Stimulated activated CD8-positive, alpha-beta memory T cell treated with anti-CD3 and anti-CD28 coated beads, Interleukin-12 subunit alpha, Interleukin-12 subunit beta, amount 100 ng/mL, for 1 hour (primary cell): ENCODE measurements at places on chromosomes 4 and X.

DNA sequence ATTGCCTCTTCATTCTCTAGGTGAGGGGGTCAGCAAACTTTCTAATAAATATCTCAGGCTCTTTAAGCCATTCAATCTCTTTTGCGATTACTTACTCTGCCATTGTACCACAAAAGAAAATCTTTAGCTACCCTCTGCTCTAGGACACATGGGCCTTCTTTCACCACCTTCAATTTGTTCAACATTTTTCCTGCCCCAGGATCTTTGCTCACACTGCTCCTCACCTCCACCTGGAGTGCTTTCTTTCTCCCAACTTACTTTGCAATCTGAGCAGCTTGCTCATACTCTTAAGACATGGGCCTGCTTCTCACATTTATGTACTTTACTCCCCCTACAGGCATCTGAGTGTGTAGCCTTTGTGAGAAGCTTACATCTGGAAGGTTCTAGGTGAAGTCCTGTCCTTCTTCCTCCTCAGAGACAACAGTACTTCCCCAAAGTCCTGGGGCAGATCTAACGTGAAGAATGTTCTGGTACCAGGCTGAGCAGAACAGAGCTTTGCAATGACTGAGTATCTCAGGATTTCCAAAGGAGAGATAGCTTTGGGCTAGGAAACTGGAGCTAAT is 55.0 kb upstream of the PRDM5 start:
- no peak for DNase-seq

DNA sequence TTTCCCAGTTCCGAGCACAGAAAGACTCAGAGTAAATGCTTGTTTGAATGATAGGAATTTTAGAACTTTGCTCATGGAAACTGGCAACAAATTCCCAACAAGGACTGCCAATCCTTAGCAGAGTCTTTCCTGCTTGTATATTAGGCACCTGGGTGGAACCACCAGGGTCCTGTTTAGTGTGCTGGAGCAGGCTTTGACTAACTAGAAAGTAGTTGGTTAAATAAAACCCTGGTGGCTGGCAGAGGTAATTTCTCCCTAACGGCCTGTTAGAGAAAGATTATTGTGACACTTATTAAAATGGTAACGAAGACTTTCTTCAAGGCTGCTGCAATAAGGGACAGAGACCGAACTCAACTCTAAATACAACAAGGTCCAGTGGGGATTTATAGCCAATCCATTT is 103.6 kb upstream of the TEX13D start:
- no peak for DNase-seq

- no peak for DNase-seq
These were observed 163.2 kb downstream of the DCK start for GRCh38 chr4:71156616-71157015.

DNA sequence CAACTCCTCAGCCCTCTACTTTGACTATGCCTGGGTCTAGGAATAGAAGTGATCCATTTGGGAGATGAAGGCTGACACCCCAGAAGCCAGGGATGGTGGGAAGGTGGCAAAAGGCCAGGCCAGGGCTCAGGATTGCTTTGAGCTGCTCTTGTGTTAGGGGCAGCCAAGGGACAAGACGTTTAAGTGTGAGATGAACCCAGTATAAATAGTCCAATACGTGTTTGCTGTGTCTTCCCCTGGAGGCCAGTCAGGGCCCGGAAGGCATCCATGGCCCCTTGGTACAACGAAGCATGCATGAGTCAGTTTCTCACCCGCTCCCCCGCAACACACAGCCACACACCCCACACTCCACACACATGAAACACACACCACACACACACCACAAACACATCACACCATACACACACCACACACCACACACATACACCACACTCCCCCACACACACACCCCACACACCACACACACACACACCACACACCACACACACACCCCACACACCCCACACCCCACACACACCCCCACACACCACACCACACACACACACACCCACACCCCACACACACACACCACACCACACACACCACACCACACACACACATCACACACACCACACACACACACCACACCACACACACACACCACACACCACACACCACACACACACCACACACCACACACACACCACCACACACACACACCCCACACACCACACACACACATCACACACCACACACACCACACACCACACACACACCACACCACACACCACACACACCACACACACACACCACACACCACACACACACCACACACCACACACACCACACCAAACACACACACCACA is 5.1 kb downstream of the STARD8 start:
- DNase-seq, result no peak

DNA sequence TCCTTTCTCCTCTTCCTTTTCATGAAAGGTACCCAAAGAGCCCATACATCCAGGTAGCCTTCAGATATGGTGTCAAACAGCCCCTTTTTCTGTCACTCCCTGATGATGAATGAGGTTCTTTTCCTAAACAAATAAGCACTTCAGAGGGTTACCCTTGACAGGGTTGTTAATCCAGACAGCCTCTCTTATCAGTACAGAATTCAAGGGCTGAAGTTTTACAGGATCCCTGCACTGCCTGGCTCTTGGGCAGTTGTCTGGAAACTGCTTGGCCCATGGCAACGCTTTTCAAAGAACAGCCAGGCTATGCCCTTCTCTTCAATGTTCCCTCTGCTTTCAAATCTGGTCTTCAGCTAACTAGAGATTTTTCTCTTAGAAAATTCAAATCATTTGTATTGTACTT is 352.6 kb upstream of the FAM241A start:
- DNase-seq, result no peak

DNA sequence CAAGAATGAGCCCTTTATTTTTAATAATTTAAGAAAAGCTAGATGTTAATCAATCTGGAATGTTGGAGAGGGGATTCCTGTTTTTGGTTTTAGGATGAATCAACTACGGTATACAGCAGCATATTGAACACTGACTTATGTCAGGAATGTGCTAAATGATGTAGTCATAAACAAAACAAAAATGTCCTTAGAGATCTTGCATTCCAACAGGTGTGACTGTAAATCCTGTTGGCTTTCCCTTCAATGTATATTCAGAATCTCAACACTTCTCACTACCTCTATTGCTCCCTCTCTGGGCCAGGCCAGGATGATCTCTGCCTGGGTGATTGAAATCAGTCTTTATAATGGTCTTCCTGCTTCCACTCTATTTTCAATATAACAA is 37.8 kb upstream of the BDH2 start:
- DNase-seq, result no peak

- no peak for DNase-seq
These were observed 7.4 kb downstream of the HNRNPH2 start for GRCh38 chrX:101415180-101416145.

DNA sequence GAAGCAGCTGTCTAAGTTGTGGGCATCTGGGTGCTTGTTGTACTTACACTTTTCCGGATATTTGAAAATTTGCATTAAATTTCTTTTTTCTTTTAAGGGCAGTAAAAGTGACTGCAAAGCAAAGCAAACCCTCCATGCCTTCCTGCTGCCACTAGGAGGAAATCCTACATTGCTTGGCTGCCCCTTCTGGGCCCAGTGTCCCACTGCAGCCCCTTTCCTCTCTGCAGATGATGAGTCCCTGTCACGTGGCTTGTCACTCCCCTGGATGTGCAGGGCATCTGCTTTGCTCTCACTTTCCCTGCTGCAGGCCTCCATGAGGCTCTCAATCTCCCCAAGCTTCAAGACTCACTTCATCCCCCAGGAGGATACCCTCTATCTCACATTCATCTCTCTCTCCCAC is 12.7 kb downstream of the TSR2 start:
- no peak for DNase-seq

DNA sequence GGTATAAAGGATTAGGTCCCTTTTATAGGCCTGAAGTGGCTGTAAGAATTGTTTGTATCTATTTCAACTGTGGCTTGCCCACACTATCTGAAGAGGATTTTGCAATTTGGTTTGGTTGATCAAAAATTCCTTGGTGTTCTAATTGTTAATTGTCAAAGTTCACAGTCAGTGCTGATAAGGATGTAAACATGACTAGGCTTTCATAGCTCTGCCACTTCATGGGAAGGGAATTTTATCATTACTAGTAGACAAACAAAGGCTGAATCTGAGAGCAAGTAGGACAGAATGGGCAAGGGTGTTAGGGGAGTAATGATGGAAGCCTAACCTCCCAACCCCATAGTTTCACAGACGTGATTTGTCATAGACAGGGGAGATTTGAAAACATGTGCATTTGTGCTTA is 1131.7 kb downstream of the SH3BGRL start:
- DNase-seq, result no peak

DNA sequence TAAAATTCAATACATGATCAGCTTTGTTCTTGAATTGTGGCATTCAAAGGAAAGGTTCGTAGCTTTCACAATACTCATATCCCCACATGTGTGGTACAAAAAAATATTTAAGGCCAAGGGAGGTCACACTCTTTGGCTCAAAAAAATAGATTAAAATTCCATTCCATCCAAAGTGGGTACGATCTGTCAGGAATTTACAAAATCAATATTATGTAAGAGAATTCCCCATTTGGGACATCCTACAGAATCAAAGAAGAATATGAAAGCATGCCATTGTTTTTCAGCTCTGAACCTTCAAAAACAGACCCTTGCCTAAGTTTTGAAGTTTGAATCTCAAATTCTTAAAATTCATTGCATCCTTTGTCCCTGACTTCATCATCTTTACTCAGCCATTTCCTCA is 85.8 kb downstream of the MID1 start:
- no peak for DNase-seq

DNA sequence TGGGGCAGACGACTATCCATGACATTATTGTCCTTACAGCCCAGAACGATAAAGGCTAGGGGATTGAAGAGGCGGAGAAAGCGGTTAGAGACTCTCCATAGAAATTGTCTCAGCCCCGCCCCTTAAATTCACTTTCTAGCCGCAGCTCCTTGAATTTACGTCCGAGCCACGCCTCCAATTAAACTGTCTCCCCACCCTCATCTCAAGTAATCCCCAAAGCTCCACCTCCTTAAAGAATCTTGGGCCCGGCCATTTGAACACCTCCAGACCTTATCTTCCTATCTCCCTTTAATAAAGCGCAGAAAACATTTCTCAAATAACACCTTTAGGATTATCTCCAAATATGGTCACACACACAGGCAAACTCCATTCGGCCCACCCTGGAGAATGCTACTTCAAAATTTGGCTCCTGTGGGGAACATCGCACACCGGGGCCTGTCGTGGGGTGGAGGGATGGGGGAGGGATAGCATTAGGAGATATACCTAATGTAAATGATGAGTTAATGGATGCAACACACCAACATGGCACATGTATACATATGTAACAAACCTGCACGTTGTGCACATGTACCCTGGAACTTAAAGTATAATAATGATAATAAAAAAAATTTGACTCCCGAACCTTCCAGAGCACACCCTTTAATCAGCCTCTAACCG is 7.2 kb upstream of the MAGIX start:
- DNase-seq, result no peak

DNA sequence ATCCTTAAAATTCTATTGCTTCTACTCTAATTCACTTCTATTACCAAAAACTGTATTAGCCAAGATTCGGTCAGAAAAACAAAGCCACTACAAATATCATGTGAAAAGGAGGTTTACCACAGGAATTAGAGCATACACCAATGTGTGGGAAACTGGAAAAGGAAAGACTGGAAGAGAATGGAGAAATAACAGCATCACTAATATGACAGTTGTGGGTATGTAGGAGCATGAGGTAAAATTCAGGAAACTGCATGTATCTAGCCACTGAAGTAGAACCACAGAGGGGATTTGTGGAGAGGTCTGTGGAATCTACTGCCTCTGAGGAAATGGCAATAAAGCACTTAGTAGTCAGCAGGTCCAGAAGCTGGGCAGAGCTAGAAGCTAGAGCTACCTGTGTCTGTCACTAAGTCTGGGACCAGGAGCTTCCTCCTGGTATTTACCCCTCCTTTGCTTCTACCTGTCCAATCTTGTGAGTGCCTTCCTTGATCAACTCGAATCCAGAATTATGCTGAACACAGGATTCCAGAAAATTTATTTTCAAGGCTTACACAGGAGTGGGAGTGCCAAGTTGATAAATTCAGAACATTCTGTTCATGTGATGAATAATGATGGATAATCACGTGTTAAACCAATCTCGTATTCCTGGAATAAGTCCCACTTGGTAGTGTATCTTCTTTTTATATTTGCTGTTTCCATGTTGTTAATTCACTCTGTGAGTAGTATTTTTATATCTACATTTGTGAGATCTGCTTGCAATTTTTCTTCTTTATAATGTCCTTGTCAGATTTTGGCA is 52.6 kb downstream of the NAF1 start:
- DNase-seq, result no peak

GRCh38 chr4:89509708-89510281 is 202.2 kb upstream of the GPRIN3 start:
- peak; percentile 5 for DNase-seq

GRCh38 chr4:137738375-137738990 is 206.2 kb upstream of the PCDH18 start:
- no peak for DNase-seq

GRCh38 chrX:40149286-40150175 is 51.8 kb upstream of the BCOR start:
- DNase-seq, result no peak

DNA sequence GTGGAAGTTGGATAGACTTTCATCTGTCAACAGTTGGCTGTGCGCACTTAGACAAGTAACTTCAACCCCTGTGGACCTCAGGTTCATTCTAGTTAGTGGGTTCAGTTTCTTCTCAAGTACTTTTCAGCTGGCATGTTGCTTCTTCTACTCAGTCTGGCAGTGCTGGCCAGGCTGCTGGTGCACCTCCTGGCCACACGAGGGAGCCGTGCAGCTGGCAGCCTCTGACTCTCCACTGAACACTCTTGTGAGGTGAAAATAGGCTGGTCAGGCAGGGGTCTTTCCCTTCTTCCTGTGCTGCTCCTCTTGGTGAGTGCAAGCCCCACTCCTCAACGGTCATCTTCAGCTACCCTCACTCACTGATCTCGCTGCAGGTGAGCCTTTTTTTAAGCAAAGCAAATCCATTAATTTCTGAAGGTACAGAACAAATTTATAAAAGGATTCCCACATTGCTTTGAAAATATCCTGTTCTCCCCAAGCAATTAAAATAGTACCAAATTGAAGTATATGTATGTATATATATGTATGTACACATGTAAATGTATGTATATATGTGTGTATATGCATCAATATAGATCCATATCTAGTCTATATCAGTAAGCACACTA is 30.6 kb downstream of the LONRF3 start:
- peak; percentile 12 for DNase-seq

- DNase-seq, result no peak
These were observed 234.5 kb downstream of the FBXW7 start for GRCh38 chr4:152301381-152301780.

GRCh38 chrX:123049071-123049625 is 134.9 kb upstream of the GRIA3 start:
- no peak for DNase-seq

DNA sequence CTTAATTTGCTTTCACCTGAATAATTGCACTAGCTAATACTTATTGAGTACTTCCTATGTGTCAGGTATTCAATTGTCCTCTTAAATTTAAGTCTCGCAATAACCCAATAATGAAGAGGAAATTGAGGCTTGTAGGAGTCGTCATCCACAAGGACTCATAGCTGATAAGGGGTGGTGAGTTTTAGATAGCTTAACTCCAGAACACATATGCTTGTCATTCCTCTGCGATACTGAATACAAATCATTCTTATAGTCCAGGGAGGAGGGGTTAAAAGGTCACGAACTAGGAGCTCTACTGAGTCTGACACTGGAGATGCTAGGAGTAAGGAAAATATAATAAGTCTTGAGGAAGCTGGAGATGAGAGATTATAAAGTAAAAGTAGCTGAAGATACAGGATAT is 1.4 kb upstream of the PACRGL start:
- DNase-seq, result no peak
